ENCODE measurements at places on chromosomes 12 and 14.
A peak's percentile ranks its signal among the peaks of the same experiment; 100 is the strongest.

GRCh38 chr14:95662376-95663186 is 23.6 kb upstream of the TCL1B start:
- no peak for DNase-seq

GRCh38 chr14:32509632-32510187 is 180.6 kb downstream of the AKAP6 start:
- DNase-seq = no peak

- DNase-seq = no peak
Observed at GRCh38 chr12:31853520-31853919, 105.7 kb upstream of the RESF1 start.

- DNase-seq = no peak
Observed at GRCh38 chr12:4191642-4192041, 81.9 kb upstream of the CCND2 start.

DNA sequence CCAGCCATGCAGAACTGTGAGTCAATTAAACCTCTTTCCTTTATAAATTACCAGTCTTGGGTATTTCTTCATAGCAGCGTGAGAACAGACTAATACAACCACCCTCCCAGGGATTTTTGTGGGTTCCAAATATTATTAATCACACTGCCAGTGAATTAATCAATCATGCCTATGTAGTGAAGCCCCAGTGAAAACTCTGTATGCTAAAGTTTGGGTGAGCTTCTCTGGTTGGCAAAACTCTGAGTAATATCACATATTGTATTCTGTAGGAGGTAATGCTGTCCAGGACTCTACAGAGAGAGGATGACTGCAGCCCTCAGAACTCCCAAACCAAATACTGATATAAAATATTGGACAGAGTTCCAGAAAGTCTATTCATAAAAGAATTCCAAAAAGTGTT is 216.9 kb downstream of the RPAP3 start:
- no peak for DNase-seq

GRCh38 chr12:126480451-126480850 is 1415.2 kb downstream of the AACS start:
- DNase-seq = no peak

DNA sequence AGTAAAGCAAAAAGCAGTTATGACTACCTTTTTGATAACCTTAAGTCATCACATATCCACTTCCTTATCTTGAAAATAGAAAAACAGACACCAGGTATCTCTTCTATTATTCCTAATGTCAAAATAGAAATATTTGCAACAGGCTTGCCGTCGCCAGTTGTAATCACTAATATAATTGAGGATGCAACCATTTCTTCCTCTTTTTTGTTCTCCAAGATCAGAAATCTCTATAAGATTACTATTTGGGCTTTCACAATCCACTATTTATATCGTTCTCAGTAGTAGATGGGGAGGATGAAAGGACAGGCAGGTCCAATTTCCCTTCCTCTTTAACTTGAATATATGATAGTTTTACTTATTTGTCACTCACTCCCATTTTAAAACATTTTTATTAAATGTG is 130.2 kb upstream of the HMGA2 start:
- DNase-seq = no peak

GRCh38 chr12:104050436-104050835 is 449 bp upstream of the GLT8D2 start:
- no peak for DNase-seq

GRCh38 chr12:30970559-30971197 is 44.1 kb downstream of the TSPAN11 start:
- DNase-seq = no peak

- DNase-seq = no peak
Observed at GRCh38 chr12:4118601-4119156, 154.9 kb upstream of the CCND2 start.

DNA sequence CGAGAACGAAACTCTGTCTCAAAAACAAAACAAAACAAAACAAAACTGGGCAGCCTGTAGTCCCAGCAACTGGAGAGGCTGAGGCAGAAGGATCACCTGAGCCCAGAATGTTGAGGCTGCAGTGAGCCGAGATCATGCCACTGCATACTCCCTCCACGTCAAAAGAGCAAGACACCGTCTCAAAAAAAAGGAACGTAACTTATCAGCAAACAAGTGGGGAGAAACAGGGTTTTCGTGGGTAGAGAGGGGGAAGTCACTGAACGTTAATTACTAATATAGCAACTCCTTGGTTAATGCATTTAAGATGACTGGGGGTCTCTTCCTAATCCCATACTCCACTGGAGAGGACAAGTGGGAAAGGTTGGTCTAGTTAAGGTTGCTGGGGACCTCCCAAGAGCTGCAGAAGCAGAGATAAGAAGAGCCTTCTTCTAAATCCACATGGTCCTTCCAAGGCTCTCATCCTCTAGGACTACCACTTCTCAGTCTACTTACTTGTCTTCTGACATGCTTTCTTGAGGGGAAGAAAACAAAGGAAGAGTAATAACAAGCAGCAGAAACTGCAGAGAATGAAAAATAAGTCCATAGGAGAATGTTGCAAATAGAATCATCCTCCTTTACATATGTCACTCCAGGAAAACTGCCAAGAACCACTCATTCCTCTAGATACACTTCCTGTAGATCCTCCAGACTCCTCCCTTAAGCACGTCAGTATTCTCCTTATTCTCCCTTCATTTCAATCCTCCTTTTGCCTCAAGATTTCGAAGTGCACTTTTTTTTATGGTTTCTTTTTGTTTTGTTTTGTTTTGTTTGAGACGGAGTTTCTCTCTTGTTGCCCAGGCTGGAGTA is 5.8 kb downstream of the NUMB start:
- no peak for DNase-seq

- DNase-seq = no peak
Observed at GRCh38 chr14:74685921-74686678, 26.8 kb downstream of the AREL1 start.

- no peak for DNase-seq
Observed at GRCh38 chr12:104147346-104147745, 9.3 kb upstream of the NFYB start.

DNA sequence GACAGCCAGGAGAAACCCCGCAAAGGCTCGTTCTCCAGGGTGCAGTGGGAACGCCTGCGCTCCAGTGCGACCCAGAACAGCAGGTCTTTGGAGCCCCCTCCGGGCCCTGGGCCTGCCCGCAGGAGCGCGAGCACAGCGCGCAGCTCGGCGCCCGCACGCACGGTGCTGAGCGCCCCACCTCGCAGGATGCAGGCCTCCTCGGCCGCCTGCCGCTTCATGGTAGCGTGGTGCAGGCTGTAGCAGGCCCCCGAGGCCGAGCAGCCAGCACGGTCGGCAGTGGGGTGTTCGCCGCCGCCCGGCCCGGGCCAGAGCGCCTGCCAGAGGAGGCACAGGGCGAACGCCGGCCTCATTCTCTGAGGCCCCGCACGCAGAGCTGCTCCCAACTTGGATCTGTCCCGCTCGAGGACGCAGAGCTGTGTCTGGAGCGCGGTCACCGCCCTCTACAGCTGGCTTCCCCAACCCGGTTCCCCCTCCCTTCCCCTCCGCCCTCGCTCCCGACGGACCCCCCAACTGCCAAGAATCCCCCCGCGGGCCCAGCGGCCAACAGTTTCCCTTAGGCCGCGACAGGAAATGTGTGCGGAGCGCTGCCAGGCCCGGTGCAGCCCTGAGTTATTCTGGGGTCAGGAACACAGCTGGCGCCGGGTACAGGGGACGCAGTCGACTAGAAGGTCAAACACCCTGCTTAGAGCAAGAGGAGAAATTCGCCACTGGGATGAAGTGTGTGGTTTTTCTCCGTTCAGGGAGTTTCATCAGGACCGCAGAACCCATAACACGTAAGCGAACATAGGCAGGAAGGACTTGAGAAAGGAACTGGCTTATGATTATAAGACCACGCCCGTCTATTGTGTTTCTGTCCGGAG is at the start of gene CLEC14A:
Gene CLEC14A (minus strand): TSS at position 421 of the 860 bp plus-strand sequence. CDS start 71 bp downstream, at position 350.
- DNase-seq = no peak

DNA sequence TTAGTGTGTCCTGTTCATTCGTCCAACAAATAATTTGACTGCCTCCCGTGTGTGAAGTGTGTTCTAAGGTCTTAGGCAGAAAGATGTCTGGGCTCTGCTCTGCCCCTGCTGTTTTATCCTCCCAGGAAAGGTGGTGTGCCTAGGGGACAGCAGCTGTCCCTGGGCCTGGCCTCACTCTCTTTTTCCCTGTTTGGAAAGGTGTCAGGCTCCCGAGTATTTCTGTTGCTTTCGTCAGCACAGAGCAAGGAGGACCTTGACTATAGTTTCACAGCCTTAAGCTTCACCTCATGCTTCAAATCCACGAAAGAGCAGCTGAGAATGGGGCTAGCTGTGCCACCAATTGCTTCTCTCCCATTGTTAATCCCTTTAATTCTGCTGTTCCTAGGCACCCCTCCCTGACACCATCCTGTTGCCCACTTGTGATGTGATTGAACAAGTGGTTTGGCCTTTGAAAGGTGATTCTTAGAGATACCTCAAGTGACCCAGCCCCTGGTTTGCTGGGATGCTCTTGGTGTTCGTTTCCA is 54.2 kb downstream of the TGFB3 start:
- no peak for DNase-seq

DNA sequence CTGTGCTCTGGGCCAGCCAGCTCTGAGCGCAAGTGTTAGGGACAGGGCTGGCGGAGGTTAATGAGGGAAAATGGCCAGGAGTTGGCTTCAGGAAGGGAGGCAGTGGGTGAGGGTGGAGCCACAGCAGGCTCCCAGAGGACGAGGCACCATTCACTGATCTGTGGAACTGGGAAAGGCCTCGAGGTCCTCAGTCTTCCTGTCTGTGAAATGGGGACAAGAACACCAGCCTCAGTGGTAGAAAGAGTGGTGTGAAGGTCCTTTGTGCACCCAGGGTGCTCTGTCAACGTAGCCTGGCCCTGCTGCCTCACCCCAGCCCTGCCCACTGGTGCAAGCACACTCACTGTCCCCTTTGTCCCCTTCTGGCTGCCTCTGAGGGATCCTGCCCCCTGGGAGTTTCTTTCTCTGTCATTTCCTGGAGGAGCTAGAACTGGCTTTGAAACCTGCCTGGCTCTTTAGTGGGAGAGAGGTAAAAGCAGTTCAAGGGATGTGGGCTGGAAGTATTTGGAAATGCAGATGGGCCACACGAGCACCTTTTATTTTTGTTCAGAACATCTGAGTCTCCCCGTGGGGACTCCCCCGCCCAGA is 25.0 kb downstream of the SYNDIG1L start:
- DNase-seq = no peak

GRCh38 chr12:122835750-122836026 is 431 bp downstream of the HIP1R start:
- no peak for DNase-seq

DNA sequence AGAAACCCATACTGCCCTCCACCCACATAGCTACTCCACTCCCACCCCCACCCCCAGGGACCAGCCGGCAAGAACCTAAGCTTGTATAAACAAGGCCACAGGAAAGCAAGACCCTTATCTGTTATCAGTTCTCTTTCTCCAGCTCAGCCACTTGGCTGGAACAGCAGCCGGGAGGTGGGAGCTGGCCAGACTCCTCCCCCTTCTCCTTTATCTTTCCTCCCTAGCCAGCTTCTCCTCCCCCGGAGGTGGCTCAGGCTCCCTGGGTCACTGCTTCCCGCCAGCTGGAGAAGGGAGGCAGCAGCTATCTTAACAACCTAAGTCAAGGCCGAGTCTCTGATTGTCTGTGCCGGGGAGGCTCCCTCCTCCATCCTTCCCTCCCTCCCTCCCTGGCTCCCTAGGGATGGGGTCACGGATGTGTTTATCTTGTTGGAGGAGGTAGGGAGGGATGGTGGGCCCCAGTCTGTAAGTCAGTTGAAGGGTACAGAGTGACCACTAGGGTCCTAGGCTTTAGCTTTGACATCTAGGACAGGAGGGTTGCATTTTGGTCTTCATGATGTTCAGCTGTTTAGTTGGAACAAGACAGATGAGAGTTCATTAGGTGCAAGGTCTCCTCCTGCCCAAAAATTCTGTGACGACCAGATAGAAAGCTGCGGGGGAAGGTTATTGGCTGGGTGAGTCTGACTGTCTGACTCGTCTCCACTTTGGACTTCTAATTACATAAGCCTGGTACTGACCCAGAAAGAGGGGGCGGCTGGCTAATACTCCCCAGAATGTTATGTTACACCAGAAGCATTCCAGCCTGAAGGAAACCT is 29.7 kb downstream of the ZFP36L1 start:
- no peak for DNase-seq

- DNase-seq = peak; percentile 9
Observed at GRCh38 chr14:52352061-52352491, 38.0 kb downstream of the PTGER2 start.

GRCh38 chr12:104243551-104243950 is 28.0 kb downstream of the TXNRD1 start:
- DNase-seq = no peak

GRCh38 chr12:106415134-106415533 is 57.6 kb downstream of the POLR3B start:
- DNase-seq = no peak

DNA sequence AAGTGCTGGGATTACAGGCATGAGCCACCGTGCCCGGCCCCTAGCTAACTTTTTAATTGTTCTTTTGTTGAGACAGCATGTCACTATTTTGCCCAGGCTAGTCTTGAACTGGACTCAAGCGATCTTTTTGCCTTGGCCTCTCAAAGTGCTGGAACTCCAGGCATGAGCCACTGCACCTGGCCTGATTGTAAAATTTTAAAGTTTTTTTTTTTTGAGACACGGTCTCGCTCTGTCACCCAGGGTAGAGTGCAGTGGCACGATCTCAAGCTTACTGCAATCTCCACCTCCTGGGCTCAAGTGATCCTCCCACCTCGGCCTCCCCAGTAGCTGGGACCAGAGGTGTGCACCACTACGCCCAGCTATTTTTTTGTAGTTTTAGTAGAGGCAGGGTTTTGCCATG is 79.1 kb upstream of the SINHCAF start:
- DNase-seq = no peak

DNA sequence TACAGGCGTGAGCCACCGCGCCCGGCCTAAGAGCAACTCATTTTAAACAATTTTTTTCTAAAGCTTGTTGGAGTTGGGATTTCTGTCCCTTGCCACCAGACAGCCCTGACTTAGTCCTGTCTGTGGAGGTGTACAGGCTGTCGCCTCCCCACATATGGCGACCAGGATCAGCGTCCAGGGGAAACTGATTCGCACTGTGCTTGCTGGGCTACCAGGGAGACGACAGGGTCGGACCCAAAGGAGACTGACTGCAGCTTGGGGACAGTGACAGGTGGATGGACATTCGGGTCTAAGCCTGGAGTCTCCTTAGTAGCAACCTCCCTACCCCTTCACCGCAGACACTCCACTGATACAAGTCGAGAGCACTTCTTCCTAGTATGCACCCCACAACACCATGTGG is 40.3 kb downstream of the TRAFD1 start:
- no peak for DNase-seq

GRCh38 chr12:5615760-5616159 is 183.9 kb downstream of the NTF3 start:
- DNase-seq = no peak

- no peak for DNase-seq
Observed at GRCh38 chr12:30794591-30795409, 40.0 kb upstream of the CAPRIN2 start.

GRCh38 chr14:104130974-104131651 is 7.3 kb upstream of the KIF26A start:
- DNase-seq = no peak

DNA sequence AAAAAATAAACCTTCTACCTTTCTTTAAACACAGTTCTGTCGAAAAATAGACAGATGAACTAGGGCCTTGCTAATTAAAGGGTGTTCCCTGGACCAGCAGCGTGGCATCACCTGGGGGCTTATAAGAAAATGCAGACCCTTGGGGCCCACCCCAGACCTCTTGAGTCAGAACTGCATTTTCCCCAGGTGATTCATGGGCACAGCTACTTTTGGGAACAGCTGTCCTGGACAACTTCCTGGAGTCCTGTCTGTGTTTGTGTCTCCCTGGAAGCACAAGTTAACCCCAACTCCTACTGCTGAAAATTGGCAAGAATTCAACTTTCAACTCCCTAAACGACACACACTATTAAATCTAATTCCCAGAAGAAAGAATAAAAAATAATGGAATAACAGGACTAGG is 17.8 kb downstream of the FBLN5 start:
- DNase-seq = no peak

- DNase-seq = no peak
Observed at GRCh38 chr12:99917711-99918402, 66.9 kb downstream of the ANKS1B start.
